Central memory CD8-positive, alpha-beta T cell (primary cell): ENCODE measurements at places on chromosomes 16 and 17.

DNA sequence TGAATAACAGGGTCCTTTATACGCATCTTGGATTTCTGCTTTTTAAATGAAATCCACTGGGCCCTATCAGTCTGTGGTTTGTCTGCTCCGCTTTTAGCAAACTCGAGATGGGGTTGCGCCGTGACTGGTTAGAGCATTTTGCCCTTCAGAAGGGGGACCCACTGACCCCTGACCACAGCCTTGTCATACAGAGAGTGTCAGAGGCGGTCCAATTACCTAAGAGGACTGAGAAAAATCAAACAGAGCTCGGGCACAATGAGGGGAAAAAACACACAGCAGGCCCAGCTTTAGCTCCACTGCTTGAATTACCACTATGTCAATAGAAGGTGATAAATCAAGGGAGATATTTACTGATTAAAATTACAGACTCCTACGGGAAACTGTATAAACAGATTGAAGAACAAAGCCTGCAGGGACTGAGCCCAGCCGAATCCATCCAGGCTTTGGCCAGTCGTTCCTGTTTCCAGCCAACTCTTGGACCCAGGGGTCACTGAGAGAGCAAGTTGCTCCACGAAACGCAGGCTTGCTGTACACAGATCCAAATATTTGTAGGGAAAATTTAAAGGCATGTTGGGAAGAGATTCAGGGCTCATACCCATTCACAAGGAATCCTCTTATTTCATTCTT, 131.9 kb upstream of the ZFHX3 start:
- DNase-seq: no peak

DNA sequence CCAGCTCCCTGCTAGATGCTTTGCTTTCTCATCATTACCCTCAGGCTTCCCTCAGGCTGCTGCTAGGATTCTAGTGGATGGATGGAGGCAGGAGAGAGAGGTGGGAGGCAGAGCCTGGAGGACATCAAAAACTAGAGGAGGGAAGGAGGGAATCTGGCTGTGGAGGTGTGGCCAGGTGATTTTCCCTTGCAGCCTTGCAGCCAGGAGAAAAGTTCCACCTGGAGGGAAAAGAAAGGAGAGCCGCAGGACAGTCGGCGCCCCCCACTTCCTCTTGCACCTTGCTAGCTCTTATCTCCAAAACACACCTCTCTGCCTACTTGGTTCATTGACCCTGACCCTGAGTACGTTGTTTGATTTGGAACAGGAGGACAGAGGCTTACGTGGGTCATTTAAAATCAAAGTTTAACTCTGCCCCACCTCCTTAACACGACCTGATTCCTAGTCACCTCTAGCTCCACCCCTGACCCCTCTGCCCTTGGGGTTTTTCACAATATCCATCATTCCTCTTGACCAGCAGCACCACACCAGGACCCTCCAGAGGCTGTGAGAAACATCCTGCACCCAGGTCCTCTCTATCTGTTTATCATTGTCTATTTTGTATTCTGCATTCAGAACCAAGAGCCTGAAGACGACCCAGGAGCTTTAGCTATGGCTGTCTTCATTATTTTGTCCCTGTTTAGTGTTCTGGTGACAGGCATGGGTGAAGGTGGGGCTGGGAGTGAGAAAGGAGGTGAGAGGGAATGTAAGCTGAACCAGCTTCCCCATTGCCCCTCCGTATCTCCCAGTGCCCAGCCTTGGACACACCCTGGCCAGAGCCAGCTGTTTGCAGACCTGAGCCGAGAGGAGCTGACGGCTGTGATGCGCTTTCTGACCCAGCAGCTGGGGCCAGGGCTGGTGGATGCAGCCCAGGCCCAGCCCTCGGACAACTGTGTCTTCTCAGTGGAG, 15.9 kb downstream of the AOC3 start:
- DNase-seq: no peak

- DNase-seq: no peak
Measured at GRCh38 chr17:27771586-27771985, 28.7 kb downstream of the NOS2 start.

- DNase-seq: peak; percentile 27
Measured at GRCh38 chr17:2337544-2338314, 428 bp downstream of the SGSM2 start.

GRCh38 chr16:83138512-83138911, 511.7 kb downstream of the CDH13 start:
- DNase-seq: no peak

DNA sequence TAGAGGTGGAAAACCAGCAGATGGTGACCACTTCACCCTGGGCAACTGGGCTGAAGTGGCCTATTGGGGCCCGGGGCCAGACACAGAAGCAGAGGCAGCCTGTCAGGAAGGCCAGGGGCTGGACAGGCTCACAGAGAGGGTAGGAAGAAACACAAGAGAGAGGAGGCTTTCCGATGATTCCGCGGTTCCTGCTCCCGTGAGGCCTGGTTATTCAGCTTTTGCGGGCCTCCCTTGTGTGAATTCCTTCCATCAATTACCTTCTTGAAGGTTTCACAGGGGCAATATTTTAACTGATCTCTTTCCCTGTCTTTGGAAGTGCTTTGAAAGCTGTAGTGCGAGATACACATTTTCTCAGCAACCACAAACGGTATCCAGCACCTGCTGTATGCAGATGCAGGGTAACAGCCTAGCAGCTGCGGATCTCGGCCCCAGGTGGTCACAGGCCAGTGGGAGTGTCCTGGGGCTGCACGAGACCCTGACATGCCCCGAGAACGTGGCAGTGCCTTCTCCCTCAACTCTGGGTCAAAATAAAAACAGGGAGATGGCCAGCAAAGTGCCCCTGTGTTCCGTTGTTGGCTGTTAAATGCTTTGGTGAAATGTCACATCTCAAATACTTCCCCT, 11.6 kb upstream of the CMIP start:
- DNase-seq: no peak

DNA sequence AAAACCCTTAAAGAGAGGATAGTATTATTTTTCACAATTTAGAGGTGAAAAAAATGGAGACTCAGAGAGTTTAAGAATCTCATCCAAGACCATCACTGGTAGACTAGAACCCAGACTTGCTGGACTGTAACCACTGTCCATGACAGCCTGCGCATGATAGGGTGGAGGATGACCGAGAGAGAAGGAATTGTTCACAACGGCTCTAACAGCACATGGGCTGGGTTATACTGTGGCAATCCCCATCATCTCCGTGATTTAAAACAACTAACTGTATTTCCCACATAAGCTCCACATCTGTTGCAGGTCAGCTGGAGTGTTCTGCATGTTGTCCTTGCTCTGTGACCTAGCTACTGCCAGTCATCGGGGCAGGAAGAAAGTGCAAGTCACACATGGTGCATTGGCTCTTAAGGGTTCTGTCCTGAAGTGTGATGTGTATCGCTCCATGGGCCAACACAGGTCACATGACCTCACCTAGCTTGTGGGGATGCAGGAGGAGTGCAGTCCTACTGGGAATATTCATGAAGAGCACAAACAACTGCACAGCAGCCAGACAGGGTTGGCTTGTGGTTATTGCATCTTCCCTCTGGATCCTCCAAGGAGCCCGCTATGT, 131.2 kb upstream of the MPHOSPH6 start:
- no peak for DNase-seq

DNA sequence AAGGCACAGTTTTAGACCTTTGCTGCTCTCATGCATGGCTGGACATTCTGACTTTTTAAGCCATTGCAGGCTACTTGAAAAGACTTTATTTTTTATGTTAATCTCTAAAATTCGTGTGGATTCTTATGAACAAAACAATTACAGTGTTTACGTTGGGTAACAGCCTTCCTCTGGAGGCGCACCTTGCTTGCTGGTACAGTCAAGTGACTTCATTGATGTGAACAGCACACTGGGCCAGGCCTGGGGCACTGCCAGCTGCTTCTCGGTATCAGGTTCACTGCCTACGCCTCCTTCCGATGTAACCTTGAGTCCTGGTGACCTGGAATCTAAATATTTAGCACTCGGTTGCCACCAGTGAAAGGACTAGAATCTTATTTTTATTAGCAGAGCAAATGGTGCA, 27.8 kb downstream of the MARCHF10 start:
- DNase-seq: no peak

GRCh38 chr17:7478276-7479212, 887 bp downstream of the ZBTB4 start:
- DNase-seq: peak; percentile 60

DNA sequence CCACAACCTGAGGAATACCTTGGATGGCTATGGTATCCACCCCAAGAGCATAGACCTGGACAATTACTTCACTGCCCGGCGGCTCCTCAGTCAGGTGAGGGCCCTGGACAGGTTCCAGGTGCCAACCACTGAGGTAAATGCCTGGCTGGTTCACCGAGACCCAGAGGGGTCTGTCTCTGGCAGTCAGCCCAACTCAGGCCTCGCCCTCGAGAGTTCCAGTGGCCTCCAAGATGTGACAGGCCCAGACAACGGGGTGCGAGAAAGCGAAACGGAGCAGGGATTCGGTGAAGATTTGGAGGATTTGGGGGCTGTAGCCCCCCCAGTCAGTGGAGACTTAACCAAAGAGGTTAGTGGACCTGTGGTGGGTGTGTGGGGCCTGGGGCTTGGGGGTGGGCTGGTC, 3.1 kb downstream of the NFE2L1 start:
- DNase-seq: no peak

DNA sequence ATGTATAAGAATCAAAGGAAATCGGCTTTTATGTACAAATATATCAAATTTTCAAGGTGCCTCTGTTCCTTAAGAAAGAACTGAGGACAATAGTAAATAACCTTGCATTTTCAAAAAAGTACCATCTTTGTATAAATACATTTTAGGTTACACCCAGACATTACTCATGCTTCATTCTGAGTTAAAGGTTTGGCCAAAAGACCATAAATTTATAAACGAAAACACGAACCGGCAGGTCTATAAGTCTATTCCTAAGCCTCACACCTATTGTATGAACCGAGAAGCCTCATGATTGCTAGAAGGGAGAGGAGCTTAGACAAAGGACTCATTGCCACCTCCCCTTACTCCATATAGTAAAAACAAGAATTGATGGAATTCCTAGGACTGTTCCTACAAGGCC, 94.6 kb upstream of the PSMD7 start:
- no peak for DNase-seq

DNA sequence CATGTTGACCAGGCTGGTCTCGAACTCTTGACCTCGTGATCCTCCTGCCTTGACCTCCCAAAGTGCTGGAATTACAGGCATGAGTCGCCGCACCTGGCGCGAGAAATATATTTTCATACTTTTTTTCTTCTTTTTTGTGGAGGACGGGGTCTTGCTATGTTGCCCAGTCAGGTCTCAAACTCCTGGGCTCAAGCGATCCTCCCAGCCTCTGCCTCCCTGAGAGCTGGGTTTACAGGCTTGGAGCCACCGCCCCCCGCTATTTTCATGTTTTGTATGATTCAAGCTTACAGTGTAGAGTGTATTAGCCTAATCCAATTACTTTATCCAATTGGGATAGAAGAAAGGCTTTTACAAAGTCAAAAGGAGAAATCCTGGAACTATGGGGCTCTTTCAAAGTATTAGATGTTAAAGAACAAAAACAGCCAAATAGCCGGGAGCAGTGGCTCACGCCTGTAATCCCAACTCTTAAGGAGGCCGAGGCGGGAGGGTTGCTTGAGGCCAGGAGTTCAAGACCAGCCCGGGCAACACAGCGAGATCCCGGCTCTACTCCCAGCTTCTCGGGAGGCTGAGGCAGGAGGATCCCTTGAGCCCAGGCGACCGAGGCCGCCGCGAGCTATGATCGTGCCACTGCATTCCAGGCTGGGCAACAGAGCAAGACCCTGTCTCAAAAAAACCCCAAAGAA, 1.4 kb upstream of the MAP1LC3B start:
- no peak for DNase-seq

DNA sequence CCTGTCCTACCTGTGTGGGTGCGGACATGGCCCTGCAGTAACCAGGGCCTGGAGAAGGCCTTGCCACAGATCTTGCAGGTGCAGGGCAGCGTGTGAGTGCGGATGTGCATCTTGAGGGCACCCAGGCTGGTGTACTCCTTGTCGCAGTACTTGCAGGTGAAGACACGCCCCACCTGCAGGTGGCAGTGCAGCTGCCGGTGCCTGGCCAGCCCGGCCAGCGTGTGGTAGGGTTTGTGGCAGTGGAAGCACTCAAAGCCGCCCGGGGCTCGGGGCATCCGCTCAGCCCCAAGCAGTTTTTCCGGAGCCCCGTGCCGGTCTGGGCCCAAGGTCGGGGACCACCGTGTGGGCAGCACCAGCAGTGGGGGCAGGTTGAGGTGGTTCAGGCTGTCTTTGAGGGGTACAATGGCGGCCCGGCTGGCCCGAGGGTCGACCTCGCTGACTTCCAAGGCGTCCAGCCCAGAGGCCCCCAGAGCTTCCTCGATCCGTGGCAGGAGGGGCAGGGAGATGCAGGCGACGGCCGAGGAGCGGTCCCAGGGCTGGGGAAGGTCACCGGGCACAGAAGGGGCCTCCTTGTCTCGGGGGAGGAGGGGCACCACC, 5.1 kb downstream of the SNAI3 start:
- no peak for DNase-seq

DNA sequence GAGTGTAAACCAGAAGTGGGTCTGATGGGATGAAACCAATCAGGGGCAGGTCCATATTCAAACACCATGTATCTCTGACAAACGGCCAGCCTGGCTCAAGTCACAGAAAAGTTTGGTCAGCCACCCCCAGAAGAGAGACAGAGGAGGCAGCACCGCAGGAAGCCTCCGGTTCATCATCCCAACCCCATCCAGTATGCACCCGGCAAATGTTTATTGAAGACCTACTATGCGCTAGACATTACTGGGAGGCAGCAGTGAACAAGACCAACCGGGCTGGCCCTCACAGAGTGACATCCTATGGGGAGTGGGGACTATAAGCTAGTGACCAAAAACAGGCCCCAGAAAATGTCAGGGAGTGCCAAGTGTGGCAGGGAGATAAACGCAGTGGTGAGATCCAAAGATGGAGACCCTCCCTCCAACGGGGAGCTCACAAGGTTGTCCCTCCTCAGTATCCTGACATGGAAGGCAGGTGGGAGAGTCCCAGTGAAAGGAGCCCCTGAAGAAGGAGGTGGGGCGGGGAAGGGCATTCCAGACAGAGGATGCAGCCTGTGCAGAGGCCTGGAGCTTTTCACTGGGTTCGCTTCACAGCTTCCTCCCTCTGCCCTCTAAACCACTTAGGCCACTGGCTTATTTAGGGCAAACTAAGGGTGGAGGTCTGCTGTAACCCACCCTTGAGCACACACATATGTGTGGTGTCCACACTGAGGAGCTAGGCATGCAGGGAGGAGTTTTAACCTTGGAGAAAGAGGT, 2.0 kb downstream of the GSG1L start:
- DNase-seq: no peak

DNA sequence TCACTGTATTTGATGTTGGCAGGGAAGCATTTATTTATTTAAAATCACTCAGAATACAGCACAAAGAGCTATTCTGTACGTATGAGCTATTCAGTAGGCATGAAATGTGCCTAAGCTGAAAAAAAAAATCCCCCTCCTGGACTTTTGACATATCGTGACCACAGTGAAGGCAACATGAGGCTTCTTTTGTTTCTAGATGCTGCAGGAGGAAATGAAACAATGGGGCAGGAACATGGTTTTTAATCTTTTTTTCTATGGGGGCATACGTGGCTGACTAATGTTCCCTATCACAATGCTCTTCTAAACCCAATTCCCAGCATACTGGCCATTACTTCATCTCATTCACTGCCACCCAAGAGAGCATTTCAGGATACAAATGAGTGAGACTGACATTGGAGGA, 191.0 kb upstream of the PMFBP1 start:
- no peak for DNase-seq
